ENCODE measurements at places on chromosomes 7 and 10. TPM values are rescaled to one million over a fixed set of nuclear protein-coding genes. Genes with fewer than 3 reads are reported as not detected.

NAT16 gene
- 0.13 TPM for total RNA-seq

DNA sequence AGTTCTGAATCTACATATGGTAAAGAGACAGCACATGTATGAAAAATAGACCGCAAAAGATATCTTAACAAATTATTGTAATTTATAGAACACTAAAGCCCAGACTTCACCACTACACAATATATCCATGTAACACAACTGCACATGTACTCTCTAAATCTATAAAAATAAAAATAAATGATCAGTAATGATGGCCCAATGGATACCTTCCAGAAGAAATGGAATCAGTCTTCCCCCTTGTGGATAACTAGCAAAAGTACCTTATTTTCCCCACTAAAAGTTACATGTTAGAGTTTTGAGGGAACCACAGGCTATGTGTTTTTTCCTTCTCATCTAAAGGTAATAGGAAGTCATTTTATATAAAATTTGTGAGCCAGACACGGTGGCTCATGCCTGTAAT lies 25.7 kb downstream of the C7orf25 start:
- peak; percentile 20 for DNase-seq

DNA sequence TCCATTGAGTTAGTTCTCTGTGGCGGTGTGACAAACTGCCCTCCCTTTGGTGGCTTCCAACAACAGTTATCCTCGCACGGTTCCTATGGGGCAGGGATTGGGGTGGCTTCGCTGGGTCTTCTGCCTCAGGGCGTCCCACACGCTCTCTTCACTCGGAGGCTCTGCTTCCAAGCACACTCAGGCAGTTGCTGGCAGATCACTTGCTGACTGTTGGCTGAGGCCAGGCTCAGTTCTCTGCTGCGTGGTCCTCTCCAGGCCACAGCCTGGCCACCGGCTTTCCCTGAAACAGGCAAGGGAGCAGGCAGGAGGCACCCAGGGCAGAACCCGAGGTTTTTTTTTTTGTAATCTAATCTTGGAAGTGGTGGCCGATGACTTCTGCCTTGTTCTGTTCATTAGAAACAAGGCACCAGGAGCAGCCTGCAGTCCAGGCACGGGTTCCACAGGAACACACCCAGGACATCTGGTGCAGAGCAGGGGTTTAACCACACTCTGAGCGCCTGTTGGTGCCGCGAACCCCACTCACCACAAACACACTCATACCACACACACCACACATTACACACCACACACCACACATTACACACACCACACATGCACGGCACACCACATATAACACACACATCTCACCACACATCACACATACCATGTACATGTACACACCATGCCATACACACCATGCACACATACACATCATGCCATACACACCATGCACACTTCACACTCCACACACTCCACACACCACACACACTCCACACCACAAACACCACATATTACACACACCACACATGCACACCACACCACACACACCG lies 112.2 kb downstream of the PTPN20 start:
- DNase-seq = no peak

- no peak for DNase-seq
These were observed 329.6 kb downstream of the XPNPEP1 start for GRCh38 chr10:109593682-109594081.

GNGT1 gene
- total RNA-seq = not detected

CLEC2L gene
- not detected for total RNA-seq

DNA sequence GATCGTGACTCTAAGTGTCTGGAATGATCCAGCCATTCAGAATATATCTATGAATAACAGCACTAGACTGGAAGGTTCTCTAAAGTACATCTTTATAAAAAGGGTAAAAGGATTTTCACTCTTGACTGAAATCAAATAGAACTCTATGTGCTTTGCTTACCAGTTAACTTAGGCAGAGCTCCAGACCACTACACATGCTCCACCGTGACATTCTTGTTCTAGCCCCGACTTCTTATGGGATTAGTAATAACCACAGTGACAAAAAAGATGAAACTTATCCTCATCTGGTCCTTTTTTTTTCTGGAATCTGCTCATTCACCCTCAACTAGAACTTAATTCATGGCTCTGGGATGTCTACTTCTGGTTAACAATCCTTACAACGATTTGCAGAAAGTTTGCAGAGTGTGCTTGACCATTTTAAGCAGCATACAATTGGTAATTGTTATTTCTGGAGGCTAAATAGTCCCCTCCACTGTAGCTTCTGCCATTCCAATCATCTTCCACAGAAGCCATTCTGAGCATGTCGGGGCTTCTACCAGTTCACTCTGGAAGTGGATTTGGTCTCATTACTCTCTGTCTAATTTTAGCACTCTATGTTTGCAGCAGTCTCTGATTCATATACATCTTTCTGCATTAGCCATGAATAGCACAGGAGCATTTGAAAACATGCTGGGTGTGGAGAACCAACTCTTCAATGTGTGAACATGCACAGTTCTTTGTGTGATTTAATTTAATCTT lies 163.7 kb upstream of the CDC14C start:
- DNase-seq = no peak

DNA sequence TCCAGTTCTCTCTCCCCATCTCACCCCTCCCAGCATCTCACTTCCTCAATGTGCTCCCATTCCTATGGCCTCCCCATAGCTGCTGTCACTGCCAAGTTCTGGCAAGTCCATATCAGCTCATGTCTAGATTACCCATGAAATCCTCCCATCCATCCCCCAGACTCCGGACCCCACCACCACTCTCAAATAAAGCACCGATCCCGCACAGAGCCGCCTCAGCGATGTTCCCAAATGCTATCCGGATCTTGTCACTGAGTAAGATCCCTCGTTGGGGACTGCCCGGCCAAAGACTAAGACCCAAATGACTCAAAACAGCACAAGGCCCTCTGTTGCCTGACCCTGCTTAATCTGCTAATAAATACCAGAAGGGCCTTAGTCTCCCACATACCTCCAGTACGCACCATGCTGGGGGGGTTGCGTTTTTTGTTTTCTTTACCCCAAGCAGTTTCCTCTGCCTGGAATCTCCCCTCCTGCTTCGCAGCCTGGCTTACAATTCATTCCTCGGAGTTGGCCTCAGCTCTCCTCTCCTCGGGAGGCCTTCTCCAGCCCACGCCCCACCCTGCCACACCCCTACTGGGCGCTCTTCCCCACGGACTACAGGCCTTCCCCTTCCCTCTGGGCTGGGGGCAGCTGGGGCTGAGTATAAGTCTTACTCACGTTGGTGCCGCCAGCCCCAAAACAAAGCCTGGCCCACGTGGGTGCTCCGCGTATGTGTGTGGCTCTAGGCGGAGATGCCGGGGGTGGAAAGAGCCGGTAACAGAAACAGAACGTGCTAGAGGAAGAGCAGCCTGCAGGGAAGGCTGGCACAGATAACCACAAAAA lies 1.8 kb upstream of the DUSP5 start:
- DNase-seq = no peak

DNA sequence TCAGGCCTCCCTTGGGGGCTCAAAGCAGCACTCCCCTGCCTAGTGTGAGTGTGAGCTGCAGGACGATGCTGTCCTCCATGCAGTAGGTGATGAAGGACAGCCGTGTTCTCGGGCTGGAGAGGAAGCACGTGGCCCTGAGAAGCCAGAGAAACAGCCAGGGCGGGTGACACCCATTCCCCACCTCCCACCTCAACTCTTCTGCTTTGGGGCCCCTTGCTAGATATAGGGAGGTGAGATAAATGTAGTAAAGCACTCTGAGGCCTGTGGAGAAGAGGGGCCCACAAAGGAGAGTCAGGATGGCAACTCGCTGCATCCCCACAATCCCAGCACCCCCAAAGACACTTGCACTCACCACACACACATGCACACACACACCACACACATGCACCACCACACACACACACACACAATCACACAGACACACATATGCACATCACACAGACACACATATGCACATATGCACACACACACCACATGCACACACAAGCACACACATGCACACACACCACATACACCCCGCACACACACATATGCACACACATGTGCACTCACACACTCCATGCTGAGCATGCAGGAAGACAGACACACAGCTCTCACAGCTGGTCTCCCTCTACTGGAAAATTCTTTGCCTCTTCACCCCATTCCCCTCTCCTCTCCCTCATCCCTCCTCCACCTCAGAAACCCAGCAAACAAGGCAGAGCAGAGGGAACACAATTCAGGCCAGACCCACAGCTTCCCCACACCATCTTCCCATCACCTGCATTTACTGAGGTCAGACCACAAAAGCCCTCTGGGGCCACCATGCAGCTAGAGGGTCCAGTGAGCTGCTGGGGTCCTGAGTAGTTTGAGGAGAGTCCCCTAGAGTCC lies 30.5 kb downstream of the ANXA8 start:
- DNase-seq = no peak

DNA sequence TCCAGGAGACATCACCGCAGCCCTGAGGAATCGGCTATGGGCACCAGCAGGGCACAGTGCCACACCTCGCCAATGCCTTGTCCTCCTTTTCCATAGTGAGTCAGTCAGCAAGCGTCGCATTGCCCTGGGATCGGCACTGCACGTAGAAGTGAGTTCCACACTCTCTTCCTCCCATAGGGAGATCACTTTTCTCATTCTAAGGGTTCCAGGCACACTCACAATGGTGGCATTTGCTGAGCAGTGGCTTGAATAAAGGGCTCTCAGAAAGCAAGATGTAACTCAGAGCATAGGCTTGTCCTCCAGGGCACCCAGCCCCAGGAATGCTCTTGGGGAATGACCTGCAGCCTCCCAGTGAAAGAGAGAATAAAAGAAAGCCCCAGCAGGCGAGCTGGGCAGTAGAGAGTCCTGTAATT lies 1.1 kb upstream of the VIM start:
- no peak for DNase-seq

VSTM4 gene
- not detected for total RNA-seq
